ENCODE measurements at places on chromosomes 13 and 19.

DNA sequence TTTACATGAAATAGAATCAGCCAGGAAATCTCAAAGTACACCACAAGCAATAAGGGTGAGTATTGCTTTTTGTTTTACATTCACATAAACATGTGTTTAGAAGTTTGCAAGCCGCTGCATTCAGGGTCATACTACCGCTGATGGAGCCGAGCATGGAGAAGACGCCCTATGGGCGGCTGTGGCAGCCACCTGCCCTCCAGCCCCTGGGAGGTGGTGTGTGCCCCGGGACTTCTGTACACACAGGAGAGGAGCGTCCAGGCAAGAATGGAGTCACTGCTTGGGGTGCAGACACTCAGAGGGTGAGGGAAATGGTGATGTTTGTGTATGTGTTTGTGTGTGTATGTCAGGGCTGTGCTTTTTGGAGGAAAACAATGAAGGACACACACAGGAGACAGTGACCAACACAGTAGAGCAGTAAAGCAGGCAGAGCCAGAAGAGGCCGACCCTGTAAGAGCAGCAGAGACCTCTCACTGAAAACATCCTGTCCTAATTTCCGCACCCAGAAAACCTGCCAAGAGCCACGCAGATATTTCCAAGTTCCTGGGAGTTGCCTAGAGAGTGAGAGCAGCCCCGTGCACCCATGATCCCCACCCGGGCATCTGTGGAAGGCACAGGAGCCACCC, 108.1 kb upstream of the GJB6 start:
- no peak for DNase-seq

- no peak for DNase-seq
Observed at GRCh38 chr19:58361900-58362271, 665 bp downstream of the ZNF497 start.

- DNase-seq = peak; percentile 28
Observed at GRCh38 chr19:17049711-17050280, 23.2 kb upstream of the CPAMD8 start.

DNA sequence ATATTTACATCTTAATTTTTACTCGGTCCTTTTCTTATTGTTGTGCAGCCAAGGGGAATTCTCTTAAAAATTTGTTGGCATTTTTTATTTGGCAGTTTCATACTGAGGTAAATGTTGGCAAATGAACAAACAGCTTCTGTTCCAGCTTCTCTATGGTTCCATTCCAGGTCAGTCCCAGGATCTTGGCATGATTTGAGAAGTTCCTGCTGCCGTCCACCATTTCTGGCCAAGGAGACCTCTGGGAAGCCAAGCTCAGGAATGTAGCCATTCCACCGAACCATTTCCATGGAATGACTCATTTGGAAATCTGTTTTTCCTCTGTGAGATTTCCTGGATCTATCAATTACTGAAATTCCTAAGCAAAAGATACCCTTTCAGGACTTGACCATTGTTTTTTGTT, 43.9 kb downstream of the SLC10A2 start:
- no peak for DNase-seq

GRCh38 chr19:12774588-12775555, at the start of gene HOOK2:
HOOK2 (minus strand) TSS chr19:12775552; CDS start chr19:12775449, 103 bp downstream.
- no peak for DNase-seq

GRCh38 chr13:27250833-27251165, 559 bp upstream of the RPL21 start:
- DNase-seq = no peak

- no peak for DNase-seq
Observed at GRCh38 chr13:66378894-66379293, 851.2 kb downstream of the PCDH9 start.

- no peak for DNase-seq
Observed at GRCh38 chr19:36894849-36895383, 21.2 kb downstream of the ZNF829 start.

- no peak for DNase-seq
Observed at GRCh38 chr13:109780845-109781383, 5.5 kb downstream of the IRS2 start.

GRCh38 chr13:59447031-59447430, 716.7 kb downstream of the DIAPH3 start:
- DNase-seq = no peak

DNA sequence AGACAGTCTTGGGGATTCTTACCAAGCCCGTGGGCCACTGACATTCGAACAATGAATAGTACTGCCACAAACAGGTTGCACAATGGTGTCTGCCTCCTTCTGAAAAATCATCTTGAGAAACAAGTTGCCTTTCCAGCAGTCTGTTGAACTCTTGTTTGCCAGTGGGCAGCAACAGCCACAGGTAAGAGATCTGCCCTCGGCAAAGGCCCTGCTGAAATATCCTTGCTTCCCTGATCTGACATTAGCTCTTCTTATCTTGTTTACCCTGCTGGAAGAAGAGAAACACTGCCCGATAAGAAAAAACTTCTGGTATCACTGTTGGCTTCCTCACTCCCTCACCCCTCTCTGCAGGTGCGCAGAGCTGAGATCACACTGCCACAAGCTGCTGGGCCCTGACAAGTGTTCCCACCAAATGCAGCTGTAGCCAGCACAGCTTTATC, 2.0 kb downstream of the DOCK9 start:
- DNase-seq = no peak

DNA sequence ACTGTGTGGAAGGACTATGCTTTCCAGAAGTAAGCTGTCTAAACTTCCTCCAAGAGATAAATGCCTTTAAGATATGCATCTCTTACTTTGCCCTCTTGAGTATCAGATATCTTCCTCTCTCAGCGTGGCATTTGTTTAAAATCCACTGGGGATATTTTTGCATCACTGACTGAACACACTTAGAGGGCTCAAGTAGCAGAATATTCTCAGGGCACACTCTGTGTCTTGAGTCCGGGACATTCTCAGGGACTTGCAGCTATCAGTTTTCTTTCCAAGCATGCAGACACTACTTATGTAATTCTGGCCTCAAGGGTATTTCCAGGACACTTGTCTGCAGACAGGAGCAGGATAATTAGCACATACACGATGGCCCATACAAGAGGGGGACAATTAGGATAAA, 84.7 kb downstream of the ERCC5 start:
- DNase-seq = no peak

DNA sequence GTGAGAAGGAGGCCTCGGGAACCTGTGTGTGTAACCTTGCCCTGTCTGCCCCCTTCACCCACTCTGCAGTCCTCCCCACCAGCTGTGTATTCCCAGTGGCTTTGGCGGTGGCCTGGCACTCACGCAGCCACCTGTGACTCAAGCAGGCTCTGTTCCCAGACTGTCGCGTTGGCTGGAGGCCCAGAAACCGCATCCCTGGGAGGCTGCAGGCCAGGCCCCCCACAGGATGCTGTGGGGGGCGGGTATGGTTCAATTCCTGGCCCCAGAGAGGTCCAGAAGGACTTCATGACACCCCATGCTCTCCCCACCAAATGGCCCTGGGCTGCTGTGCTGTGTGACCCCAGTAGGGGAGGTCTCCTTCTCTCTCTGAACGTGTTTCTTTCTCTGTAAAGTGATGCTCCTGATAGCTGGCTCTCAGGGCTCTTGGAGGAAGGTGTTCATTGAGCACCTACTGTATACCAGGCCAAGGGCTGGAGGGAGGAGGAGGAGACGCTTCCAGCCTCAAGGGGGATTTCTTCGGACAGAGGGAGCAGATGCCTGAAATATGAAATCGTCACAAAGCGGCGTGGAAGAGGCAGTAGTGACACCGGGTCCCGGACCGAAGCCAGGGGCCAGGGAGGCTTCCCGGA, 1.9 kb upstream of the LINGO3 start:
- DNase-seq = no peak
